Astrocyte (in vitro differentiated cells and primary cell): ENCODE measurements at places on chromosomes 2 and 18. TPM values are rescaled to one million over a fixed set of nuclear protein-coding genes. Genes with fewer than 3 reads are reported as not detected.

GRCh38 chr18:44730803-44731529 lies 50.3 kb downstream of the SETBP1 start:
- peaks cover under 1% of the 10 kb centered on the region for H3K27me3 ChIP-seq
- no peaks in the 10 kb centered on the region for H3K36me3 ChIP-seq
- H3K4me1 ChIP-seq, result peaks cover 49% of the 10 kb centered on the region
- DNase-seq, result no peak
- H3K4me3 ChIP-seq, result no peak overlapping the region

- H3K27ac ChIP-seq, result no peak overlapping the region
- H3K36me3 ChIP-seq, result no peaks in the 10 kb centered on the region
- H3K4me1 ChIP-seq, result no peaks in the 10 kb centered on the region
- no peak for DNase-seq
These were observed 254.2 kb upstream of the SALL3 start for GRCh38 chr18:78725426-78725825.

DNA sequence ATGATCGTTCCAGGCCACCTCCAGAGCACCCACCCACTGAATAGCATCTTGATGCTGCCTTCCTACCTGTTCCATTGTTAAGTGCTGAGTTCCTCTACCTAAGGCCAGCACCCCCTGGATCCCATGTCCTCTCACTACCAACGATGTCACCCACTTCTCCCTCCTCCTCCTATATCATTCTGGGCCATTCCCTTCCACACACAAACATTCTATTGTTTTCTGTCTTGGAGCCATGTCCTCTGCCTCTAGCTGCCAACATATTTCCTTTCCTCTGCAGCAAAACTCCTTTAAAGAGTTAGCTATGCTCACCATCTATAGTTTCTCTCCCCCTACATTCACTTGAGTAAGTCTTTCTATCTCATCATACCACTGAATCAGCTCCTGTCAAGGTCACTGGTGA lies 64.0 kb upstream of the ACKR3 start:
- H3K4me1 ChIP-seq, result no peaks in the 10 kb centered on the region
- no peak overlapping the region for H3K4me3 ChIP-seq
- H3K36me3 ChIP-seq, result no peaks in the 10 kb centered on the region
- no peak for DNase-seq

- H3K4me3 ChIP-seq, result no peak overlapping the region
- H3K27me3 ChIP-seq, result no peaks in the 10 kb centered on the region
- H3K4me1 ChIP-seq, result peaks cover 2% of the 10 kb centered on the region
- DNase-seq, result no peak
- peaks cover 3% of the 10 kb centered on the region for H3K36me3 ChIP-seq
- H3K27ac ChIP-seq, result no peak overlapping the region
These were observed 75.9 kb downstream of the PMS1 start for GRCh38 chr2:189860161-189860560.

GRCh38 chr18:68494802-68495581 lies 219.9 kb downstream of the TMX3 start:
- no peaks in the 10 kb centered on the region for H3K4me1 ChIP-seq
- H3K4me3 ChIP-seq, result no peak overlapping the region
- H3K36me3 ChIP-seq, result no peaks in the 10 kb centered on the region
- H3K27me3 ChIP-seq, result no peaks in the 10 kb centered on the region
- DNase-seq, result peak; percentile 98

DNA sequence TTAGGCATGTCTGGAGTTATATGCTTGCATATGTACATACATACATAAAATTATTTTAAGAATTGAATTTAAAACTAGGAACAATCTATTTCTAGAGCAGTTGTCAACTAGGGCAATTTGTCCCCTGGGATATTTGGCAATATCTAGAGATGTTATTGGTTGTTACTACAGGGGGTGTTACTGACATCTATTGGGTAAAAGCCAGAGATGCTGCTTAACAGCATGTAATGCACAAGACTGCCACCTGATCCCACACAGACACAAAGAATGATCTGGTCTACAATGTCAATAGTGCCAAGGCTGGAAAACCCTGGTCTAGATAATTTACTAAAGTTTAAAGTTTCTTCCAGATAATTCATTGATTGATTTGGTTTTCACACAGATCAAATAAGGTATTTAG lies 185.3 kb downstream of the NYAP2 start:
- H3K36me3 ChIP-seq, result no peaks in the 10 kb centered on the region
- no peak for DNase-seq
- H3K4me1 ChIP-seq, result no peaks in the 10 kb centered on the region
- H3K27ac ChIP-seq, result no peak overlapping the region
- no peak overlapping the region for H3K4me3 ChIP-seq

DNA sequence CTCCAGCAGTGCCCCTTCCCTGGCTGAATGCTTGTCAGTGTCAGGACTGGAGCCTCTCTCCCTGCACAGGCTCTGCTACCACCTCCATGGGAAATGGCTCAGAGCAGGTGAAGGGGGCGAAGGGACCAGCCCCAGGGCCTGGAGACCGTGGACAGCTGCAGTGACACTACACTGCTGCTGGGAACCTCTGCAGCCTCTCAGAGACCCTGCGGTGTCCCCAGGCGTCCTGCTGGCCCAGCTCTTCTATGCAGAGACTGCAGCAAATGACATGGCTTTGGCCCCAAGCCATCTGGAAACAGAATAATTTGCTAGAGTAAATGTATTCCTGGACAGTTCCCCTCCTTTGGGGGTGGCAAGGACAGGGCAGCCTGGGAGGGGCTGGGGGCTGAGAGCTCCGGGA lies 53.2 kb downstream of the CIB4 start:
- no peaks in the 10 kb centered on the region for H3K36me3 ChIP-seq
- H3K27ac ChIP-seq, result no peak overlapping the region
- peaks cover 57% of the 10 kb centered on the region for H3K27me3 ChIP-seq
- H3K4me1 ChIP-seq, result no peaks in the 10 kb centered on the region
- H3K4me3 ChIP-seq, result no peak overlapping the region

- H3K27ac ChIP-seq, result no peak overlapping the region
- H3K36me3 ChIP-seq, result no peaks in the 10 kb centered on the region
- DNase-seq, result no peak
- peaks cover 3% of the 10 kb centered on the region for H3K27me3 ChIP-seq
These were observed 26.8 kb downstream of the ITM2C start for GRCh38 chr2:230891509-230891908.

- peak overlapping the region; percentile 96 for H3K27ac ChIP-seq
- no peak overlapping the region for H3K4me3 ChIP-seq
- DNase-seq, result peak; percentile 57
- H3K36me3 ChIP-seq, result no peaks in the 10 kb centered on the region
These were observed 117.2 kb downstream of the COL6A3 start for GRCh38 chr2:237296756-237297155.

DNA sequence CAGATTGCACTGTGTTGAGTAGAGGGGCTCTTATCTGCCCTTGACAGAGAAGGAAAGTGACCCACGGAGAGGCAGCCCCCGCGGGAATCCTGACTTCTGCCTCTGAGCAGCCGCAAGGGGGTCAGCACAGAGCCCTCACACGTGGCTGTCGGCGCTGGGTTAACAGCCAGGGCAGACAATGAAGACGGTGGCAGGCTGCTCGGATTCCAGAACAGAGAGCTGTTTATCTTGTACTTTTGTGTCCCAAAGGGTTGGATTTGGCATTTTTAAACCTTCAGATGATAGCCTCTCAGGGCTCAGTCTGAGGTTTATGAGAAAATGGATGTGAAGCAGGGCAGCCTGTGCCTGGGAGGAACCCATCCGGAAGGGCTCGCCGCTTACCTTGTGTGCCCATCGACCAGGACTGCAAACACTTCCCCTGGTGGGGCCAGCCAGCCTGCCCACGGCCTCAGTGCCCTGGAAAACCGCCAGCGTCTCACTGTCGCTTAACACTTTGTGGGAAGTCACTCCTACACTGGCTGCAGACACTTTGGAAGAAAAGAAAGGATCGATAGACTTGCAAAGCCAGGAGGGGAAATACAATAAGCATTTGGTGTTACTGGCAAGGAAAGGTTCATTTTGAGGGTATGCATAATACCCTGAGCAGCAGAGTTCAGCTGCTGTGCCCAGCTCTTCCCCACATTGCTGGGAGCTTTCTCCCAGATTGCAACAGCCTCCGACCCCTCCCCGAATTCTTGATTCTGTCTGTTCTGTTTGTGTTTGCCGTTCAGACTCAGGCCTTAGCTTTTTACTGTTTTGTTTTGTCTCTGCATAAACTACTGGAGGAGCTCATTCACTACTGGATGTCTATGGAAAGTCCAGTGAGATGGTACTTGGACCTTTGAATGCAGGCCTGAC lies 325.3 kb upstream of the MYT1L start:
- no peak overlapping the region for H3K27ac ChIP-seq
- no peaks in the 10 kb centered on the region for H3K4me1 ChIP-seq
- DNase-seq, result no peak
- H3K27me3 ChIP-seq, result no peaks in the 10 kb centered on the region
- H3K4me3 ChIP-seq, result no peak overlapping the region
- no peaks in the 10 kb centered on the region for H3K36me3 ChIP-seq

DNA sequence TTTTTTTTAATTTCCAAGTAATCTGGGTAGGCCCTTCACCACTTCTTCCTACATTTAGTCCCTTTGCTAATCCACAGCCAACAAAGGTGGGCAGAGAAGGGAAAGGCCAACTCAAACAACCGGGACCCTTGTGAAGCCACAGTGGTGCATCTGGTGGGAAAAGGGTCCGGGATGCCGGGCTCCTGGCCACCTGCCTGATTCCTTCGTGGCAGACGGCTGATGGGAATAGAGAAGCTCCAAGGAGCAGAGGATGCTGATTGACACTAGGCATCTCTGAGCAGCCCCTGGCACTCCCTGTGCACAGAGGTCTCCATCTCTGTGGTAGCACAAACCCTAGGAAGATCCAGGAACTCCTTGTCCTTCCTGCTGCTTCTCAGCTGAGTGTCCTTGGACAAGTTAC lies 37.0 kb downstream of the POLR1A start:
- H3K4me3 ChIP-seq, result no peak overlapping the region
- H3K27ac ChIP-seq, result no peak overlapping the region
- no peaks in the 10 kb centered on the region for H3K27me3 ChIP-seq
- H3K36me3 ChIP-seq, result peaks cover 47% of the 10 kb centered on the region

DNA sequence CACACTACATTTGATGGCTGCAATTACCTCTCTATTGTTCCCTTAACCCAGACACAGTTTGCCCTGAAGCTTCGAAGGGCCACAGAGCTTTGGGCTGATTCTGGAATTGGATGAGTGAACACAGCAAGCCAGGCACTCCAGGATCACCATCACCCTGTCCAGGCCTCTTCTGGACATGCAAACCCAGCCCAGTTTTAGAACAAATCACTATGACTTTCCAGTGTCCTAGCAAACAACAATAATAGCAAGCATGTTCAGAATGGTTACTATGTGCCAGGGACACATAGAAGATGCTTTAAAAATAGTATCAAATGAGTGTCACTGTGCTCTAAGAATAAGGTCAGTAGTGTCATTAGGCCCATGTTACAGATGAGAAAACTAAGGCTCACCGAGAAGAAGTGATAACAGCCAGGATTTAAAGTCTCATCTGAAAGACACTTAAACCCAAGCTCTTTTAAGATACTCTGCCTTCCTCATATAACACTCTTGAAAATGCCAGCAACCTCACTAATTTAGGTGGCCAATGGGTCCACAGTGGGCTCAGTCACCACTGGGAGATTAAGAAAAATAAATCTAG lies 191.7 kb upstream of the STK17B start:
- H3K4me3 ChIP-seq, result no peak overlapping the region
- H3K27ac ChIP-seq, result no peak overlapping the region
- H3K4me1 ChIP-seq, result no peaks in the 10 kb centered on the region
- no peaks in the 10 kb centered on the region for H3K36me3 ChIP-seq
- no peak for DNase-seq

GRCh38 chr2:121279476-121280220 lies 5.4 kb downstream of the TFCP2L1 start:
- H3K27me3 ChIP-seq, result peaks cover 24% of the 10 kb centered on the region
- no peak overlapping the region for H3K4me3 ChIP-seq
- H3K27ac ChIP-seq, result no peak overlapping the region
- H3K36me3 ChIP-seq, result no peaks in the 10 kb centered on the region
- no peak for DNase-seq
- H3K4me1 ChIP-seq, result no peaks in the 10 kb centered on the region

- H3K4me1 ChIP-seq, result peaks cover 21% of the 10 kb centered on the region
- H3K27ac ChIP-seq, result no peak overlapping the region
- DNase-seq, result no peak
- H3K4me3 ChIP-seq, result no peak overlapping the region
- H3K36me3 ChIP-seq, result peaks cover 4% of the 10 kb centered on the region
- H3K27me3 ChIP-seq, result no peaks in the 10 kb centered on the region
These were observed 4.2 kb downstream of the CAPN10 start for GRCh38 chr2:240590681-240591111.

GRCh38 chr2:24632172-24632571 lies 141.1 kb downstream of the NCOA1 start:
- H3K27ac ChIP-seq, result no peak overlapping the region
- no peak overlapping the region for H3K4me3 ChIP-seq
- no peaks in the 10 kb centered on the region for H3K36me3 ChIP-seq
- H3K4me1 ChIP-seq, result no peaks in the 10 kb centered on the region

- no peaks in the 10 kb centered on the region for H3K36me3 ChIP-seq
- no peak overlapping the region for H3K4me3 ChIP-seq
- no peaks in the 10 kb centered on the region for H3K27me3 ChIP-seq
- no peak overlapping the region for H3K27ac ChIP-seq
- no peak for DNase-seq
- H3K4me1 ChIP-seq, result no peaks in the 10 kb centered on the region
These were observed 280.2 kb downstream of the SP3 start for GRCh38 chr2:173684896-173685459.

DNA sequence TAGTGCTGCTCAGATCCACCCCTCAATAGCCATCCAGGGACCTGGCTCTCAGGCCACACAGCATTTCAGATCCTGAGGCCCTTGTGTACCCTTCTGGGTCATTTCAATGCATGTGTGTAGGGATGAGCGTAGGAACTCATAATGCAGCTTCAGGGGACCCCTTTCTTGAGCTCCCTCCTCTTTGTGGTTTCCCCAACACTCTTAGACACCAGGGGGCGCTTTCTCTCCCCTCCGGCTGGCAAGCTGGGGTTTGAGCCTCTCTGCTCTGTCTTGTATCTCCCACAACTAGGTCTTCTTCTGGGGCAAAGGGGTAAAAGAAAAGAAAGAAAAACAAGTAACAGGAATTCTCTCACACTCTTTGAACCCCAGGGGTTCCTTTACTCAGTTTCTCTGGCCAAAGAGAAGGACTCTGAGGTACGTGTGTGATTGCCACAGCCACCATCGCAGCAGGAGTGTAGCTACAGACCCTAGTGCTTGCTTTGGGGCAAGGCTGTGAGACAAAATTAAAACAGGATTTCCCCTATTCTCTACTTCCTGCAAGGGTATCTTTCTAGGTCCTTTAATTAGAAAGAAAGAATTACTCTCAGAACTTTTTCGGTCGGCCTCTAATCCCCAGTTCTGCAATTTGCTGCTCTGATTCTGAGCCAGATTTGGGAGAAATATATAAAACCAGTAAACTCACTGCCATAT lies 38.0 kb downstream of the CABYR start:
- H3K36me3 ChIP-seq, result peaks cover 3% of the 10 kb centered on the region
- no peaks in the 10 kb centered on the region for H3K4me1 ChIP-seq
- DNase-seq, result no peak

RASGRP3 gene
- 2.0 and 2.8 TPM in 2 replicates for total RNA-seq

UGT1A7 gene
- total RNA-seq, result not detected in 2 replicates

PMAIP1 gene
- 91.0 and 98.1 TPM in 2 replicates for total RNA-seq

MFSD2B gene
- total RNA-seq, result 0.10 and 0.34 TPM in 2 replicates

PLEK gene
- total RNA-seq, result not detected in 2 replicates

CFAP65 gene
- total RNA-seq, result 0.22 and 0.27 TPM in 2 replicates

NCK2 gene
- total RNA-seq, result 61.6 and 62.9 TPM in 2 replicates

SYT4 gene
- not detected in 2 replicates for total RNA-seq

PASK gene
- total RNA-seq, result 4.2 and 8.0 TPM in 2 replicates
